ENCODE measurements at places on chromosomes 1 and 21.

- DNase-seq = peak; percentile 95
Measured at GRCh38 chr1:39625462-39626273, 13.8 kb downstream of the HEYL start.

DNA sequence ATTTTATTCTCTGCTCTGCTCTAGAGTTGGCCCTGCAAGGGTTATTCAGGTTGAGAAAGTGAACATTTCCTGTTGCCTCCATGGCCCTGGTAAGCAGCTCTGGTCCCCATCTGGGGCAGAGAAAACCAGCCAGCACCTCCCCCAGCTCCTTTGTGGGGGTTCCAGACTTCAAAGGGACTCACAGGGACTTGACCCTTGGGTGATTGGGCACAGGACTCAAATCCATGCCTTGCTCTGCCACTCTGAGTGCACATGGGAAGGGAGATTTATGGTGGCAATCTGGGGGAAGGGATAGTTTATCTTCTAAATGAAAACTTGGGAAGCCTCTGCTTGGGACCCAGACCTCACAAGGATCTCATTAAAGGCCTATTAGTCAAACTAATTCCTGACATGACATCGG is 212.8 kb downstream of the FOXD2 start:
- DNase-seq = no peak

GRCh38 chr1:116164604-116165368 is 53.6 kb downstream of the MAB21L3 start:
- peak; percentile 35 for DNase-seq

- DNase-seq = no peak
Measured at GRCh38 chr21:45330851-45331261, 43.2 kb upstream of the POFUT2 start.

DNA sequence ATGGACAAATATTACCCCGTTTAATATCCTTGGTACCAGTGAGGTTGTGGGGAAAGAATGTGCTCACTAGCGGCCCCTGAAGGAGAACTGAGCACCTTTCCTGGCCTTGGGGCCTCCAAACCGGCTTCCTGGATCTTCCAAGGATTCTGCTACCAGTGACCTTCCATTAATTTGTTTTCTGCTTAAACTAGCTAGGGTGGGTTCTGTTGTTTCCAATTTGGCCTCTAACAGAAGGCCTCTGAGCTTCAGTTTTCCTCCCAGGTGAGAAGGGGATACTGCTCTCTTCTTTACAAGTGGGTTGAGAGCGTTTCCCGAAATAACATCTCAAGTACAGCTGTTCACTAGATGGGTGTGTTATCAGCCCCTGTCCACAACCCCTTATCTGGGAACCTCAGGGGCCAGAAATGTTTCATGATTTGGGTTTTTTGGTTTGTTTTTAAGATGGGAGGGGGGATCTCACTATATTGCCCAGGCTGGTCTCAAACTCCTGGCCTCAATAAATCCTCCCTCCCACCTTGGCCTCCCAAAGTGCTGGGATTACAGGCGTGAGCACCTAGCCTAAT is 16.9 kb upstream of the IFNGR2 start:
- no peak for DNase-seq

- peak; percentile 63 for DNase-seq
Measured at GRCh38 chr1:50346621-50347020, 76.6 kb downstream of the DMRTA2 start.

DNA sequence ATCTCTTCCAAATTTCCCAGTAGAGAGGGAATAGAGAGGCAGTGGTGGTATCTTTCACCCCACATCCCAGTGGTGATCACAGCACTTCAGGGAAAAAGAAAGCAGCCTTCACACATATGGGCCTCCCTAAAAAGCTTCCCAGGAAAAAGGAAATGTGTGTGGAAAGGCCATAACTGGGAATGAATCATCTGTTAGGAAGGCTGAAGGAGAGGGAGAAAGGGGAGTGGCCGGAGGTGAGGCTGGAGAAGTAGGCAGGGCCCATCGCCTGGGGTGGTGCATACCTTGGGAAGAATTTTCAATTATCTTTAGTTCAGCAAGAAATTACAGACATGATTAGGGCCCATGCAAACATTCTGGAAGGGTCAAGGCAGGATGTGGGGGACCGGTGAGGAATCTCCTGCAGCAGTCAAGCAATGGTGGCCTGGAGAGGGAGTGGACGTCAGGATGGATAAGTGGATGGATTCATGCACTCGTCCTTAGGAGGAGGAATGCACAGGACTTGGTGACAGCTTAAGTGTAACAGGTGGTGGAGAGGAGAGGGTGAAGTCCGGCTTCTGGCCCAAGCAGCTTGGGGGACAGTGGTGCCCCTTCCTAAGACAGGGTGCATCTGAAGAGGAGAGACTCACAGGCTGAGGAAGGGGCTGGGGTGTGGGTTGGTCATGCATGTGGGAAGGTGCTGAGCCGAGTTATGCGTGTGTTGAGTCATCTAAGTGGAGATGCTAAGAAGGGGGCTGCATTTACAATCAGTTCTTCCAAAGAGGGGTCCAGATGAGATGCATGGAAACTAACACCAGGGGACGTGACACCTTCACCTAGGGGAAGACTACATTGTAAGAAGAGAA is 17.9 kb downstream of the HIVEP3 start:
- no peak for DNase-seq

GRCh38 chr1:17895986-17896385 is 140.9 kb downstream of the ACTL8 start:
- no peak for DNase-seq

GRCh38 chr1:93324486-93325464 is 20.9 kb upstream of the DR1 start:
- DNase-seq = no peak

GRCh38 chr1:17405898-17406759 is 33.3 kb downstream of the RCC2 start:
- DNase-seq = peak; percentile 70

DNA sequence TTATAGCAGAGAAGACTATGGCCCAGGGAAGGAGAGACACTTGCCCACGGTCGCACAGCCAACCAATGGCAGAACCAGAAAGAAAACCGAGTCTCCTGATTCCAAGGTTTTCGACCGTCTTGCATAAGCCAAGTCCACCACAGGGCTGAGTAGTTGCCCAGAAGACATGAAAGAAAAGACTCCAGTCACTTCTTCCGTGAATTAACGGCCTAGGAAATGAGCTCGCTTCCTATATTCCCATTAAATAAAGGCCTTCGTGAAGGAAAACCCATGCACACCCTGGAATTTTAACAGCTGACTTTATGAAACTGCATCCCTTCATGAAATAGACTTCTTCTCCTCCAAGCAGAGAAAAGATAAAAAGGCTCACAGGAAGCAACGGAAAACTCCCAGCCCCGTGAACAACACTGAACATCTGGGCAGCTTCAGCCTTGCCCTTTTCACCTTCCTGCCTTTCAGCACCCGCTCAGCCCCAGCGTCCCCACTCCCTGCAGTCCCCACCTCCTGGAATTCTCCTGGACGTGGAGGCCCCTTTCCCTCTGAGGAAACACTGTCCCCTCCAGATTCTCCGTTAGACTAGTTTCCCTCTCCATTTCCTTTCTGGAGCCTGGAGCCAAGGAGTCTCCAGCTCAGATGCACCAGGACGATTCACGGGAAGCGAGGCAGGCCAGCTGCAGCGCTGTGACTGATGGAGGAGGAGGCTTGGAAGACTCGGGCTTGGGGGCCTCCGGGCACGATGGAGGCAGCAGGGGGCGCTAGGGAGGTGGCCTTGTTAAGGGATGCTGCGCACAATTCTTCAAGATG is 2.7 kb upstream of the MYOC start:
- peak; percentile 64 for DNase-seq

DNA sequence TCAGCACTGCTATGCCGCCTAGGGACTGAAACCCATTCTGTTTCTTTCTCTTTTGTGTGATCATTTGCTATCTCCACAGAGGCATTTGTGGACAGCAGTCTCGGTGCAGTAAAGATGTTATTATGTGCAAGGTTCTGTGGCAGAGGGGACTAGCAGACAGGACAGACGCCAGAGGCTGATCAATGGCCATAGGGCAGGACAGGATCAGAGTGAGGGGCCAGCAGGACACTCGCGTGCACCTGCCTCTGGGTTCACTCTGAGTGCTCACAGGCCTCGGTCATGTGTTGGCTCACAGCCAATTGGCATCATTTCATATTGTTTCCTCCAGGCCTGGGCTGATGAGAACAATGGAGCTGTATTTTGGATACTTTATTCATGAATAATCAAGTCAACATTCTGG is 212.6 kb downstream of the TGFB2 start:
- DNase-seq = no peak

All from NB4 (cell line).